Stimulated activated CD4-positive, alpha-beta T cell treated with anti-CD3 and anti-CD28 coated beads, Interleukin-15, amount 100 ng/mL, for 1 hour (primary cell): ENCODE measurements at places on chromosomes 4 and X.

DNA sequence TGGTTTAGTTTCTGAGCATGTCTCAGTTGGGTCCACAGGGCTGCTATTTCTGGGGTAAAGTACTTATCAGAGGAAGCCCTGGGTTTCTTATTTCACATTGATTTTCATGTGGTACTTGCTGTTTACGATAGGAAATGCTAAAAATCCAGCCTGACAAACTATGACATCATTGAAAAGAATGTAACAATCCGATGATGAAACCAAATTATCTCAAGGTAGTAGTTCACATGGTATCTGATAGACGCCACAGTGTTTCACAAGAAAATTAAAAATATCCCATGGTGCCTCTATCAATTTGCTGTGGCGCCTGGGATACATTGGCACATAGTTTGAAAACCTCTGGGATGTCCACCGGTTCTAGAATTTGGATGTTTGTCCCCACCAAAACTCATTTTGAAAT is 418.9 kb upstream of the RPS6KA3 start:
- DNase-seq, result no peak

DNA sequence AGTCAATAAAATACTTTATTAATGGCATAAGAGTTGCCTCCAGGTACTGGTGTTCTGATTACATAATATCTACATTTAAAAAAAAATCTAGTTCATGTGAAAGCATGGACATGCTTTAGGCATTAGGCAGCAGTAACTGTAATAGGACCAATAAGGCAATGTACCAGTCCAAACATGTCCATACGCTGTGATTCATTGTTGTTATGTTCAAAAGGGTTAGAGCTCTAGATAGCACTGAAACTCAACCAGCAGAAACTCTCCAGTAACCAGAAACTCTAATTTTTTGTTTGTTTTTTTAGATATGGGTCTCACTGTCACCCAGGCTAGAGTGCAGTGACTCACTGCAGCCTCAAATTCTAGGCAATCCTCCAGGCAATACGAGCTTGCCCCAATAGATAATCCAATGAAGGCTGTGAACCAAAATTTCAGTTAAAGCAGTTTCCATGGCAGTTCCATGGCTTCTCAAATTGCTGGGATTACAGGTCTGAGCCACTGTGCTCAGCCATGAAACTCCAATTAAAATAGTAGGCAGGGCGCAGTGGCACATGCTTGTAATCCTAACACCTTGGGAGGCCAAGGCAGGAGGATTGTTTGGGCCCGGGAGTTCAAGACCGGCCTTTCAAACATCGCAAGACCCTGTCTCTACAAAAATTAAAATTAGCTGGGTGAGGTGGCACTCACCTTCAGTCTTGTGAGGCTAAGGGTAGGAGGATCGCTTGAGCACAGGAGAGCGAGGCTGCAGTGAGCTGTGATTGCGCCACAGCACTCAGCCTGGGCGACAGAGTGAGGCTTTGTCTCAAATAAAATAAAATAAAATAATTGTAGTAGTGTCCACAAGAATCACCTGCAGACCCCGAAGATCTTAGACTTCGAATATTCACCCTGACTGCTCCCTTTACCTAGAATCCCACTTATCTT is 36.3 kb downstream of the MGARP start:
- DNase-seq, result no peak

GRCh38 chr4:113559947-113560346 is 201.6 kb downstream of the CAMK2D start:
- DNase-seq, result no peak

- no peak for DNase-seq
These were observed 239.9 kb upstream of the DKK2 start for GRCh38 chr4:107276052-107276451.

DNA sequence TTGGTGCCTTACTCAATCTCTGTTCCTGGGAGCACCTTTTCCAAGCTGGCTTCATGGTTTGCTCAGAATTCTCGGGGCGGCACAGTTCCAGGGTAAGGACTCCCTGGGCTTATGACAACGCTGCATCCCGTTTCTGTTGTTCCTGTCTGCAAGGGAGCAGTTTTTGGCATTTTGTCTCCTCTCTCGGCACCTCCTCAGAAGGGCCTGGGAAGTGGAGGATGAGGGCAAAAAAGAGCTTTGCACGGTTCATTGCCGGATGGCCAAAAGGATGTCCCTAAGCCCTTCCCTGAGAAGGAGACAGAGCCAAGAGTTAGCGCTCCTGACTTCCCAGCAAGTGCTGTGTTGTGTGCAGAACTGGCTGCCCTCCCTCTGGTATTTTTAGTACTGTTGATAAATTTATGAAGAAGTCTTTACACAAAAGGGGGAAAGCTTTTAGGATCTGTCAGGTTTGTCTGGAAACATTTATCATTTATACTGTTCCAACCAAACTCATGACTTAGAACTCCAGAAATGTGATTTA is 13.4 kb downstream of the SRD5A3 start:
- no peak for DNase-seq

DNA sequence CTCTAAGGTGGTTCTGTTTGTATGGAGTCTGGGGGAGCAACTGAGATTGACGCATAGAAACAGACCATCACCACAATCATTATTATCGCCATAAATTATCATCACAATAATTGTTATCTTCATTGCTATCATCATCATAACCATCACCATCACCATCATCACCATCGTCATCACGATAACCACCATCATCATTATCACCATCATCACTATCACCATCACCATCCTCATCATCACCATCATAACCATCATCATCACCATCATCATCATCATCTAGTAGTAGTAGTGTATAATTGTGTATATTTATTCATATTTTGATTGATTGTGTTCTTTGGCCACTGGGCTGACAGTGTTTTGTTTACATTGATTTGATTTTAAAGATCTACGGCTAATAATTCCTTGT is 95.7 kb downstream of the NLGN4X start:
- no peak for DNase-seq

DNA sequence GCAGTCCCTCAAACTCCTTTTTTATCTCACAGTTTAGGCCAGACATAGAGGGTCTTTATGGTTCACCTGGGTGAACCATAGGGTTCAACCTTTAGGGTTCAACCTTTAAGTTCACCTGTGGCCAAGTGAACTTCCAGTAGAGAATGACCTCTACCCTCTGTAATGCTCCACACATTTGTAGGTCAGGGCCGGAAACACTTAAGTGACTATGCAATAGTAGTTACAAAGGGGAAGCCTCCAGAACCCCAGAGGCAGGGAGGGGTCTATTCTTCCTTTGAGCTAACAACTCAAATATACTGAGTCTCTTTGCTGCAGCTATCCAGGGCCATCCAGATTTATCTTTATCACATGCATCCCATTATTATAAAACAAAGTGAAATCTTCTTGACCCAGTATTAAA is 100.0 kb downstream of the LARP1B start:
- DNase-seq, result no peak

- no peak for DNase-seq
These were observed 66.4 kb downstream of the LRBA start for GRCh38 chr4:150948710-150949109.

GRCh38 chr4:117385526-117385925 is 300.1 kb upstream of the TRAM1L1 start:
- no peak for DNase-seq

GRCh38 chr4:96543346-96543745 is 703.5 kb downstream of the PDHA2 start:
- no peak for DNase-seq

GRCh38 chr4:112279882-112280315 is 5.8 kb downstream of the TIFA start:
- no peak for DNase-seq
